ENCODE measurements at places on chromosomes 2 and 18. TPM values are rescaled to one million over a fixed set of nuclear protein-coding genes. Genes with fewer than 3 reads are reported as not detected.

GPR45 gene
- total RNA-seq, result not detected

TMEM169 gene
- 0.22 TPM for total RNA-seq

SGO2 gene
- total RNA-seq, result 11.8 TPM

LRRFIP1 gene
- 63.6 TPM for total RNA-seq

INPP1 gene
- total RNA-seq, result 13.7 TPM

CNDP1 gene
- total RNA-seq, result 0.11 TPM

FRZB gene
- total RNA-seq, result 1.4 TPM

RAB17 gene
- 0.52 TPM for total RNA-seq

HRH4 gene
- total RNA-seq, result 0.11 TPM

STARD6 gene
- 1.2 TPM for total RNA-seq

CYP27A1 gene
- total RNA-seq, result 54.0 TPM

RGPD3 gene
- 0.65 TPM for total RNA-seq

IL1F10 gene
- total RNA-seq, result not detected

KIF5C gene
- total RNA-seq, result 0.65 TPM

ARHGEF4 gene
- 12.9 TPM for total RNA-seq

RTKN gene
- 16.5 TPM for total RNA-seq

CCDC74A gene
- total RNA-seq, result 6.9 TPM

KIF1A gene
- under 0.01 TPM for total RNA-seq

RAB6C gene
- not detected for total RNA-seq

SNORC gene
- 0.65 TPM for total RNA-seq

ELOA2 gene
- not detected for total RNA-seq

CCBE1 gene
- 49.1 TPM for total RNA-seq

C2orf80 gene
- not detected for total RNA-seq
